ENCODE measurements at places on chromosomes 13 and 19.
A peak's percentile ranks its signal among the peaks of the same experiment; 100 is the strongest.

DNA sequence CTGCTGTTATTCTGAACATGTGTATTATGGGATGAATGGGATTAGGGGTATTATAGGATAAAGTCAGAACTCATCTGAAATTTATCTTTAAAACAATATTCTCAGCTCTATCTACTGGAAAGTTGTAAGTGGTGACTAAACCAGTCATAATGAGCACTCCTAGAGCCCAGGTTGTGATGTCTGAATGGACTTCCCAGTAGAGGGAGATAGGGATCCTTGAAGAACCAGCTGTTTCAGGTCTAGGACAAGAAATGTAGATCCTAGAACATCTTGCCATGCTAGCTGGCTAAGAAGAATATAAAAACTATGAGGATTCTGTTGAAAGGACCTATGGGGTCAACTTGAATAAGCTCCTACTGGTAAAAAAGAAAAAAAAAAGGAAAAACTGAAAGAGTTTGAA is 310.8 kb downstream of the SLC7A1 start:
- no peak for DNase-seq

- DNase-seq, result no peak
Observed at GRCh38 chr19:40578442-40578908, 1.8 kb downstream of the SHKBP1 start.

DNA sequence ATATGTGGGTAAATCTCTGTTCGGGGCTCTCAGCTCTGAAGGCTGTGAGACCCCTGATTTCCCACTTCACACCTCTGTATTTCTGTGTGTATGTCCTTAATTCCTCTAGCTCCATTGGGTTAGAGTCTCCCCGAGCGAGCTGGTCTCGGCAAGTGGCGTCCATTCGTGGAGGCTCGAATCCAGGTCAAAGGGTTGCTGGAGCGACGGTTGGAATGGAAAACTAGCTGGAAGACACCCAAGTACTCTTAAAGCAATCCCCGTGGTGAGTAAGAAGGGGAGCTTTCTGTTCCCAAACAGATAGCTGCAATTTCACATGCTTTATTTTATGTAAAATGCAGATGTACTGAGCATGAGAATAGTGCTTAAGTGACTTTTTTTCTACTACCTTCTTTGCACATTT is 277.5 kb upstream of the SGCG start:
- DNase-seq, result no peak

DNA sequence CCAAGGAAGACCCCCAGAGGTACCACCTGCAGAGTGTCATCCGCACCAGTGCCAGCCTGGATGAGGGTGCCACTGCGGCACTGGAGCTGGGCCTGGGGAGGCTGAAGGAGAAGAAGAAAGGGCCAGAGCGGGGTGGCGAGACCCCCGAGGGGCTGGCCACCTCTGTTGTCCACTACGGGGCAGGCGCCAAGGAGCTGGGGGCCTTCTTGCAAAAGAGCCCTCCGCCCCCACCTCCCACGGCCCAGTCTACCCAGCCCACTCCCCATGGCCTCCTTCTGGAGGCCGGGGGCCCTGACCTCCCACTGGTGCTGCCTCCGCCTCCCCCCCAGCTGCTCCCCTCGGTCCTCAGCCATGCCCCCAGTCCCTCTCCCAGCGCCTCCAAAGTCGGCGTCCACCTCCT is 5.4 kb downstream of the PRR12 start:
- DNase-seq, result no peak

- DNase-seq, result no peak
Observed at GRCh38 chr13:113053801-113054604, 51.6 kb upstream of the F7 start.

DNA sequence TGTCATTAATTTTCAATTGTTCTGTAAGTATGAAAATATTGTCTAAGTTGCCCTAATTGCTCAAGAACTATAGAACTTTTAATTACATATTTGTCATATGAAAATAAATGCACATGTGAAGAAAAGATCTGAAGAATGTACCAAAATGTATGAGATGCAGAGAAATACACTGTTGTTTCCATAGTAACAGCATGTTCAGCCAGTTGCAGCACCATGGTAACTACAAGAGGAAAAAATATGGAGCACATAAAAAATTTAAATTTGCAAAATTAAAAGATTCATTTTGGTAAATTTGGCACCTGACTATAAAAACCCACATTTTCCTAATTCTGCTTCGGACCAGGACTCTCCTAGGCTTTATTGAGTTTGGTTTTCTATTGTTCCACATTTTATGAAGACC is 1170.0 kb upstream of the MIR17HG start:
- no peak for DNase-seq

DNA sequence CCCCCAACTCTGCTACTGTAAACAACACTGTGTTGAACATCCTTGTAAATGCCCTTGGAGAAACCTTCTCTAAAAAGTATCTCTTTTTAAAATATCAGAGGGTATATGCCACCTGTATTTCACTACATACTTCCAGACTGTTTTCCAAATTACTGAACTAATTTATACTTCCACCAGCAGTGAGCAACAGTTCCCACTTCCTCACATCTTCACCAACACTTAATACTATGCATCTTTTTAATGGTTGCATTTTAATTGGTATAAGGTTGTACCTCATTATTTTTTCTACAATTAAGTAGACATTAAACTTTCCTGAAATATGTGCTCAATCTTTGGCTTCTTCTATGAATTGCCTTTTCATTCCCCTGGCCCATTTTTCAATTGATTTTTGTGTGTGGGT is 21.8 kb downstream of the CLEC4M start:
- DNase-seq, result no peak

DNA sequence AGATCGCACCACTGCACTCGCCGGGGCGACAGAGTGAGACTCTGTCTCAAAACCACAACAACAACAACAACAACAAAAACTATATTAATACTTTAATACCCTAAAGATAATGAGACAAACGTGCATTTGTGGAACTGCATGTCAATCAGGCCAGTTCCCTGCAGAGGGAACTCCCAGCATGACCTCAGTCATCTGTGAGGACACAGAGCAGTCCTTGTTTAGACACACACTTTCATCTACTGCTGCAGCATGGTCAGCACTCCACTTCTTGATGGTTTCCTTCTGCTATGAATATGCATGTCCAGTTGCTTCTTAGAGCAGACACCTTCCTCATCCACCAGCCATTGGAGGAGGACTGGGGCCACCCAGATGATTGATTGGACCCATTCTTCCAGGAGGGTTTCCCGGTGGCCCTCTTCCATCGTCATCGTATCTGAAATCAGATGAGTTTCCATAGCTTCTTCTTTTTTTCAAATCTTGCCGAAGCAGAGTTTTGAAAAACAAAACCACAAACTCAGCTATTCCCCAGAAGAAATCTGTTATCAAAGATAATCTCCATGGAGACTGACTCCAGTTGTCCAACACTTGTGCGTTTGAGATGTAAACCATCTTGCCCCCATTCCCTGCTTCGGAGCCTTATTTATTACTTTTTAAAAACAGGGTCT is 26.5 kb downstream of the ZNF607 start:
- no peak for DNase-seq

DNA sequence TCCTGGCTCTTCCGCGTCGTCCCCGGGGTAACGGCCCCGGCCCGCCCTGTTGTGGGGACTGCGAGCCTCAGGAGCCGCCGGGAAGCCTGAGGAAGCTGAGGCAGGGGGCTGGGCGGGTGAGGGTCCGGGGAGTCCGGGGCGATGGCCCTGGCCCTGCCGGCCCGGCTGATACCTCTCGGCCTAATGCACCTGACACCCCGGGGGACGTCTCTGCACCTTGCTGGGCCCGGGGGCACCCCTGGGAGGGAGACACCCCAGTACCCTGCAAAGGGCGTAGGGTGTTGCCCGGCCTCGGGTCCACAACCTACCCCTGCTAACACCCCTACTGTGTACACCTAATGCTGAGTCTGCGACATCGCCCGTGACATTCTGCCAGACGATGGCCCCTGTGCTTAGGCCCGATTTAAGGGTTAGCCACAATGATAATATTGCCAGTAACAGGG is 410 bp downstream of the PIN1 start:
- DNase-seq, result no peak

DNA sequence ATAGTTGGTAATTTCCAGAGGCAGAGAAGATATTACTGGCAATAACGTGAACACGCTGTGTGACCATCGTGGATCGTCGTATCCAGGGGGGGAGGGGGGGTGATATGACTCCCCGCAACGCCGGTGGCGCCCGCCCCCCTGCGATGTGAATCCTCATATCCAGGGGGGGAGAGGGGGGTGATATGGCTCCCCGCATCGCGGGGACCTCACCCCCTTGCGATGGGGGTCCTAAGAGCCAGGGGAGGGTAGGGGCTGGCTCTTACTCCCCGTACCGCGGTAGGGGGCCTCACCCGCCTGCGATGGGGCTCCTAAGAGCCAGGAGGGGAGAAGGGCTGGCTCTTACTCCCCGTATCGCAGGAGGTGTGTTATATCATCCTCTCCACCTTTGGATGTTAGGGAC is 31.3 kb upstream of the RGCC start:
- DNase-seq, result no peak

DNA sequence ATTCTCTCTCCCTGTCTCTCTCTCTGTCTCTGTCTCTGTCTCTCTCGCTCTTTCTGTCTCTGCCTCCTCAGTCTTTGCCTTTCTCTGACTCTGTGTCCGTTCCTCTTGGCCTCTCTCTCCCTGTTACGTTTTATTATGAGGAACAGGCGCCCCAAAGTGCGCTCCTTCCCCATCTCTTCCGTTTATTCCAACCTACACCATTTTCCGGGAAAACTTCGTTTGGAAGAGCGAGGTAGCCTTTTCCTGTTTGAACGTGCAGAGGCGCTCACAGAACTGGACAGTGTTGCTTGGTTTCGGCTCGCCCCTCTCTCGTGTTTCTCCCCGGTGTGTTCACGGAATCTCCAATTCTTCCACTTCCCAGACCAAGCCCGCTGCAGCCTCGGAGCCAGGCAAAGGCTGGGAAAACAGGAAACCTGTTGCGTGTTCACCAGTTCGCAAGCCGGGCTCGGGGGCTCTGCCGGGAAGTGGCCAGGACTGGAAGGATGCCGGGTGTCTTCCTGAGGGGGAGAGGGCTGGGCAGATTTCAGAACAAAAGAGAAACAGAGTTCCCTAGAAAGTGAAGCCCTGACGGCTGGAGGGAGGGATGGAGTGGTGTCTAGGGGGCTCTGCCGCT is 605 bp downstream of the TMEM255B start:
- DNase-seq, result no peak

DNA sequence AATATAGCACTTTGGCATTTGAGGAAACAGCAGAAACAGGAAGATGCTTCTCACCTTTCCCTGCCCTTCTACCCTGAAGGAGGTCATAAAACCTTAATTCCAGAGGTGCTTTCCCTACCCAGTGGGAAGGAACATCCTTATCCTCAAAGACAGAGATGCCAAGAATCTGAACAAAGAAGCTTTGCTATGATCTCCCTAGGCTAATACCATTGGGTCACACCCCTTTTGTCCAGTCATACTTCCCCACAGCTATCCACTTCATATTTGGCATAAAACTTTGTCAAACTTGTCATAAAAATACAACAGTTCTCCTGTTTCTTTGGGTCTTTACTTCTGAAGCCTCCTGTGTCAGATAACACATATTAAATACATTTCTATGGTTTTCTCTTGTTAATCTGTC is 21.7 kb upstream of the RXFP2 start:
- no peak for DNase-seq

GRCh38 chr19:42325308-42325895 is at the start of gene MEGF8:
TSS of gene MEGF8 (plus strand) at chr19:42325635. CDS start at chr19:42326244, 609 bp downstream.
- peak; percentile 95 for DNase-seq

- DNase-seq, result no peak
Observed at GRCh38 chr13:84362777-84363176, 480.5 kb upstream of the SLITRK1 start.

DNA sequence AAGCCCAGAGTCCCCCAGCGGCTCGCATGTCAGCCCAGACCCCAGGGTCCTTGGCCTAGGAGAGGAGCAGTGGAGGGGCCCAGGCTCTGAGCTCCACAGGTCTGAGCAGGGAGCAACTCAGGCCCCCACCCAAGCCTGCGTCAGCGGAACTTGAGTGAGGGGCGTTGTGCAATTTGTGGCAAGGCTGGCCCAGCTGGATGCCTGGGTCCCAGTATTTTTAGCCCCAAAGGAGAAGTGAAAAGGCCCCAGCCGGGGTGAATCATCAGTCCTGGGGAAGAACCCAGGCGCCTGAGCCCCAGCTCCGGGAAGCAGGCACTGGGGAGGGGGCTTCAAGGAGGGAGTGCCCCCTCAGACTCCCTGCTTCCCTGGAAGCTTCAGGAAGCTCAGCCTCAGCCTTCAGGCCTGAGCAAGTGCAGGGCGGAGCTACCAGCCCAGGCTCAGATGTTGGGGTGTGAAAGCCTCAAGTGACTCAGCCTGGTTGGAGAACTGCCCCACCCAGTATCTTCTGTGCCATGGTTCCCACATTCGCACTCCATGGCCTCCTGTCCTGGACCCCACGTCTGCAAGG is 7.2 kb downstream of the MED29 start:
- no peak for DNase-seq

DNA sequence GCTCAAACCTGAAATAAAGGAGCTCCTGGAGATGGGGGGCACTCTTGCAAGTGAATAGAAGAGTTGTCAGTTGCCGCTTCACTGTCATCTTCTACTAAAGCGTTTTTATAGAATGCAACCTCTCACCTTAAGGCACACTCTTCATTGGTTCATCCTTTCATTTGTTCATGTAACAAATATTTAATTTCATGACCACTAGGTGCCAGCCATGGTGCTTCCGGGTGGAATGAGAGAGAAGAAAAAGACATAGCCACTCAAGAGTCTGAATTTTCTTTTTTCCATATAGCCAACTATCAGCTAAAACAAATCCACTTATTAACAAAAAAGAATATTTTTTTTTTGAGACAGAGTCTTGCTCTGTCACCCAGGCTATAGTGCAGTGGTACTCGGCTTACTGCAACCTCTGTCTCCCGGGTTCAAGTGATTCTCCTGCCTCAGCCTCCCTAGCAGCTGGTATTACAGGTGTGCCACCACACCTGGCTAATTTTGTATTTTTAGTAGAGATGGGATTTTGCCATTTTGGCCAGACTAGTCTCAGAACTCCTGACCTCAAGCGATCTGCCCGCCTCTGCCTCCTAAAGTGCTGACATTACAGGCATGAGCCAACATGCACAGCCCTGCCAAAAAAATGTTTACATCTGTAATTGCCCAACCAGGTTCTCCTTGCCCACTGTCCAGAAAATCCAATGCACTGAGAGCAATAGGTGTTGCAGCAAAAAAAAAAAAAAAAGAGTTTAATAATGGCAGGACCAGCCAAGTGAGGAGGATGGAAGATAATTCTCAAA is 22.1 kb upstream of the SACS start:
- no peak for DNase-seq

GRCh38 chr19:3619631-3620012 is 7.0 kb downstream of the CACTIN start:
- no peak for DNase-seq
